ENCODE measurements at places on chromosomes 2 and 18. TPM values are rescaled to one million over a fixed set of nuclear protein-coding genes. Genes with fewer than 3 reads are reported as not detected.

- no peak for DNase-seq
These were observed 261.4 kb upstream of the SKOR2 start for GRCh38 chr18:47512726-47513435.

GRCh38 chr18:9048808-9049494 lies 53.5 kb upstream of the NDUFV2 start:
- DNase-seq, result no peak

VWC2L gene
- not detected for polyA plus RNA-seq

DNA sequence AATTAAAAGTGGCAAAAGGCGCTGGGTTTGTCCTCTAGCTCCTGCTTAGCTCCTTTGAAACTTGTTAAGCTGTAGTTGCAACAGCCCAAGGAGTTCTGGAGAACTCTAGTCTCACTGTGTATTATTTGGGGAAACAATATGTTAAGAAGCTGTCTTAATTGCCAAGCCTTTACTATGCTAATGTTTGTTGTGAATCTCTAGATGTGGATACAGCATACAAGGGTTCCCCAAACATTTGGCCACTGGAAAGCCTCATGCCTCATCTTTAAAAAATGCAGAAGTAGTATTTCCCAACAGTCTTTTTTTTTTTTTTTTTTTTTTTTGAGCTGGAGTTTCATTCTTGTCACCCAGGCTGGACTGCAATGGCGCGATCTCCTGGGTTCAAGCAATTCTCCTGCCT lies 236.7 kb downstream of the PRKCE start:
- no peak for DNase-seq

EIPR1 gene
- 27.4 TPM for polyA plus RNA-seq

ZAP70 gene
- polyA plus RNA-seq, result 1.5 TPM

TMEM247 gene
- polyA plus RNA-seq, result not detected

DNA sequence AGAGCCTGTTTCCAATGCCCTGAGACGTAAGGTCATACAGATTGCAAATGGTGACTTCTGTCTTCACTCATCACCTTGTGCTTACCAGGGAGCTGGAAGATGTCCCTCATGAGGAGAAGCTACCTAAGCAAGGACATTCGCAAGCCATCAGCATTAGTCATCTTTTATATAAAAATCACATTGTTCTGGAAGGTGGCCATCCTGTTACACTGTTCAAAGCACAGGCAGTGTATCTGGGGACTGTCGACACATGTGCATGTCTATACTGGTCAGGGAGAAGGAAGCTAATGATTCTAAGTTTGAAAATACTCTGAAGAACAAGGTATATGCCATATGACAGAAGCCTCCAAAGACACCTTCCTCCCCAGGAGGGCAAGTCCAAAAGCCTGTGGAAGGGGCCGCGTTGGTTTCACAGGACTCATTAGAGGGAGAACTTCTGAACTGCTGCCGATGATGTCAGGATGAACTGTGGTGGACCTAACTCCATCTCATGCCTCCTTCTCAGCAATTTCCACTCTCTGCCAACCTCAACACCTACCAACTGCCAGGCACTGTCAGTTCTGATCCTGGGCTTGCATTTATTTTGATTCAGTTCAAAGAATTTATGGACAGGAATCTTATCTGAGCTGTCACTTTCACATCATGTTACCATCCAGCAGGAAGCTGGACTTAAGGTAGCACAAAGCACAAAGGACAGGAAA lies 39.4 kb downstream of the DNER start:
- no peak for DNase-seq

GRCh38 chr2:18849841-18850578 lies 260.6 kb upstream of the NT5C1B start:
- DNase-seq, result no peak

DNA sequence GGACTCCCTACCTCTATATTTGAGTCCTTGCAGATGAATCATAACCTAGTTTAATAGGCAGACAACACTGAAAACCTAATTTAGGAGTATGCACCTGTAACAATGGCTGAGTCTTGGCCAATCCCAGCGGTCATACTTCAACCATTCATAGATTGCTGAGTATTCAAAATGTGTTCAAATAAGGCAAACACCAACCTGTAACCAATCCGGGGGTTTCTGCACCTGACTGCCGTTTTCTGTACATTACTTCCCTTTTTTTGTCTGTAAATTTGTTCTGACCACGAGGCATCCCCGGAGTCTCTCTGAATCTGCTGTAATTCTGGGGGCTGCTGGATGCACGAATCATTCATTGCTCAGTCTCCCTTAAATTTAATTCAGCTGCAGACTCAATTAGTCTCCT lies 338.6 kb downstream of the STK39 start:
- DNase-seq, result no peak

BMP10 gene
- polyA plus RNA-seq, result not detected

GRCh38 chr2:78162202-78162601 lies 640.0 kb upstream of the LRRTM4 start:
- no peak for DNase-seq

All from hepatocyte (in vitro differentiated cells).